NCI-H1417 treated with DMSO at 0.1 percent for 48 hours (cell line): ENCODE measurements at places on chromosomes 3 and 15.

DNA sequence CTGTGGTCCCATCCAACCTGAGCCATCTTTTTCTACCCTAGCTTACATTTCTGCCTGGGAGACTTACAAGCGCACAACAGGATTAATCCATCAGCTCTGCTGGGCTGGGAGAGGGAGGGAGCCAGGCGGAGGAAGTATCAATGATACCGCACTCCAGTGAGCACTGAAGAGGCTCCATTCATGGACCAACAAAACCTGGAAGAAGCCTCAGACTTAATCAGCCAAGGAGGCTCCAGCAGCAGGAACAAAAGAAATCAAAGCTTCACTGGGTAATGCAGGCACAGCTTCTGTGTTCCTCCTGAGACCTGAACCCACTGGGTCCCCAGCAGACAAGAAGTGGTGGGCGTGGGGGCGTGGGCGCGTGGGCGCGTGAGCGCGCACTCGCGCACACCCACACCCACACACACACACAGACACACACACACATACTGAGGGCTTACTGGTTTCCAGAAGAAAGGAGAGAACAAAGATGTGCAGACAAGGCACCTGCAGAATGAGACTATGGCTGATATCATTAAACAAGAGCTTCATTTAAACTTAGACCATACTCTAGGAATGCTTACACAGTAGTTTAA, 87.0 kb upstream of the BOC start:
- DNase-seq, result no peak

GRCh38 chr3:133575086-133575485, 1.6 kb downstream of the CDV3 start:
- no peak for DNase-seq

DNA sequence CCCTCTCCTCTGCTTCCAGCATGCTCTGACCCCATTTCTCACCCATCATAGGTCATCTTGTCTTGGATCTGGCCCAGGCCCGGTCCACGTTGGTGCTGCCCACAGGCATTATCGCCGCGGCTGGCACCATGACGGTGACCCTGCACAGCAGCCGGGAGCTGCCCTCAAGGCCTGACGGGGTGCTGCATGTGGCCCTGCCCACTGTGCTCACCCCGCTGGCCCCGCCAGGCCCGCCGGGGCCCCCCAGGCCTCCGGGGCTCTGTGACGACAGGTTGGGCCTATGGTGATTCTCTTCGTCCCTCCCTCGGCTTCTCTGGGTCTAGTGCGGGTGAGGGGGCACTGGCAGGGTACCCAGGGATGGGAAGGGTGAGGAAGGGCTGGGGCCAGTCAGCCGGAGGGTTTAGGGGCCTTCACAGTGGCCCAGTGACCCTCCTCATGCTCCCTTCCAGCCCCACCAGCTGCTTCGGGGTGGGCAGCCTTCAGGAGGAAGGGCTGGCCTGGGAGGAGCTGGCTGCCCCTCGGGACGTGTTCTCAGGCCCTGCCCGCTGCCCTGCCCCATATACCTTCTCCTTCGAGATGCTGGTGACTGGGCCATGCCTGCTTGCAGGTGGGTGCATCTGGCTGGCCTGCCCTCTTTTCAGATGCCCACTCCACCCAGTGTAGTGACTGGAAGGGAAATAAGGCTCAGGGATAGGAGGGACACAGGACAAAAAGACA, 3.9 kb downstream of the VWA5B2 start:
- no peak for DNase-seq

DNA sequence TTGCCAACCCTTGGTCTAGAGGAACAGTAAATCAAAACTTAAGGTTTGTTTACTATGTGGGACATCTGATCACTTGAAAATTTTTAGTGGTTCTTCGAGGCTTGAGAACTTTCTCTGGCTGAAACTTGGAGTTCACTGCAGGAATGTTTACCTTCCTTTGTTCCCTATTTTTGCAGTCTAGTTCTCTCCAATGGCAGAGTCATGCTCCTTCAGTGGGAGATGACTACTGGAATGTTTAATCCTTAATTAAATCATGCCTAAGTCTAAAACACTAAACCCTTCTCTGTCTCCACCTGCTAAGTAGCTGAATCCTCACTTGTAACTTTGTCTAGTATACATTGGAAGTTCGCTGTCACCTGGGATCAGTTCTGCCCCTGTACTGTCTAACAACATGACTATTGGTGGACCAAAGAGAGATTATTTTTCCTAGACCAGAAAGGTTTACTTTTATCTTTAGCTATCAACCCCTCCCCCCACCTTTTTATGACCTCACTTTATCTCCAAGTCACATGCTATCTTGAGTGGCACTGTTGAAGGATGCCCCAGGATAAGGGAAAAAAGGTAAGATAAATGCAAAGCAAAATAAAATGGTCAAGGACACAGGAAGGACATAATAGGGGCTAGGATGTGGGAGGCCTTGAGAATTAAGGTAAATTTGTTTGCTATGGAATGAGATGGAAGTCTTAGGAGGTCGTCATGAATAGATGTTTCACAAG, 1.2 kb upstream of the ZNF609 start:
- DNase-seq, result no peak

DNA sequence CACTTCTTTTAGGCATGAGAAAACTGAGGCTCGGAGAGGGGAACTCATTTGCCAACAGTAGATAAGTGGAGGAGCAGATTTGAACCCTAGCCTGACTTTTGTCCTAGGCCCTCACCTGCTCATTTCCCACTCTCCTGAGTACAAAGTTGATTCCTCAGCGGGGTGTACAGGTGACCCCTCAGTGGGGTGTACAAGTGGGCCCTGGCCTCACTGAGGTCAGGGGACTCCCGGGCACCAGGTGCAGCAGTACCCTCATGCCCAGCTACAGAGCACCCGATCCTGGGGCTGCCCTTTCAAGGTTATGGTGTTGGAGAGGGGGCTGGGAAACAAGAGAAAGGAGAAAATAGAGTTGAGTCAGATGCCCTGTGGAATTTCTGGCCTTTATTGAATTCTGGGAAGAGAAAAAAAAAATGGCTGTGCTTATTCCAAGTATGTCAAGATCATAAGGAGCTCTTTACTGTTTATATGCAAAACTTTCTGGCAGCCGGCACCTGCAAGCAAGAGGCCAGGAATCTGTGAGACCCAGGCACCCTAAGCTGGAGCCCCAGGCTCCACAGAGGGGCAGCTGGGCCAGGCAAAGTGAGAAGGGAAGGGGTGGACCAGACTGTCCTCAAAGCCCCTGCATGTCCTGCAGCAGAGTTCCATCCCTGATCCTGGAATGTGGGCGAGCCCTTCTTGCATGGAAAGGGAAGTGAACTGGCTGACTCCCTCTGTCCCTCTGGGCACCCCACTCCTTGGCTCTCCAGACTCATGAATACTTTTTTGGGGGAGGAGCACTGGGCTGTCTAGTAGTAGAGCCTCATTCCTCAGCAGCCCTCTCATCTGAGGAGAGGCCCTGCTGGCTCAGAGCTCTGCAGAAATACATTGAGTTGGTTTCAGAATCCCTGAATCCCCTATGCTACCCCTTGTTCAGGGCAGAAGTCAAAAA, 43.1 kb downstream of the AMOTL2 start:
- DNase-seq, result no peak

DNA sequence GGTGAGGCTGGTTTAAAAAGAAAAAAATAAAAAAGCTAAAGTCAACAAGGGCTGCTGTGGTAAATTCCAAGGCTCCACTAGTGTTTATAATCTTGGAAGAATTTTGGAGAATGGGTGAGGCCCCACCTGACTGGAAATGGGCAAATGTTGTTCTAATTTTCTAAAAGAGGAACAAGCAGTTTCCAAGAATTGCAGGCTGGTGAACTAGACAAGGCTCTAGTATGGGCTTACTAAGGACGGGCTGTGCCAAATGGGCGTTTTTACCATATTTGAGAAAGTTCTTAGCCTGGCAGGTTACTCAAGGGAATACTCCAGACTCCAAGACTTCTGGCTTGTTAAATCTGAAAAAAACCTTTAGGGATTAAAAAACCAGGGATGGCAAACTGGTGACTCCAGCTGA, 67.0 kb upstream of the ABHD2 start:
- no peak for DNase-seq

DNA sequence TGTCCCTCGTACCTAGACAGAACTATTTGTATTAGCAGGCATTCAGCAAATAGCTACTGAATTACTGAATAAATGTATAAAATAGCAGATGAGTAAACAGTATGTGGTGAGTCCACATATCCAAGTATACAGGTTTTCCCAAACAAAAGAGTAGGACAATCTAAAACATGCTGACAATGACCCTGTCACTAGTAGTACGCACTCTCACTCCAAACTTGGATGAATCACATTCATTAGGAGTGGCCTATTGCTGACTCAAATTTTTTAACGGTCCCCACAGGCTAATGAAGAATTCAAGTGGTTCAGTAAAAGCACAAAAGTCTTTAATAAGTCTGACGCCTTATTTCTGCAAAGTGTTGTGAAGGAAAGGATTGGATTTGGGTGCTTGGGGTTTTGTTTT, 449.3 kb upstream of the THBS1 start:
- no peak for DNase-seq

GRCh38 chr3:53688989-53689388, 157.2 kb downstream of the CHDH start:
- no peak for DNase-seq

DNA sequence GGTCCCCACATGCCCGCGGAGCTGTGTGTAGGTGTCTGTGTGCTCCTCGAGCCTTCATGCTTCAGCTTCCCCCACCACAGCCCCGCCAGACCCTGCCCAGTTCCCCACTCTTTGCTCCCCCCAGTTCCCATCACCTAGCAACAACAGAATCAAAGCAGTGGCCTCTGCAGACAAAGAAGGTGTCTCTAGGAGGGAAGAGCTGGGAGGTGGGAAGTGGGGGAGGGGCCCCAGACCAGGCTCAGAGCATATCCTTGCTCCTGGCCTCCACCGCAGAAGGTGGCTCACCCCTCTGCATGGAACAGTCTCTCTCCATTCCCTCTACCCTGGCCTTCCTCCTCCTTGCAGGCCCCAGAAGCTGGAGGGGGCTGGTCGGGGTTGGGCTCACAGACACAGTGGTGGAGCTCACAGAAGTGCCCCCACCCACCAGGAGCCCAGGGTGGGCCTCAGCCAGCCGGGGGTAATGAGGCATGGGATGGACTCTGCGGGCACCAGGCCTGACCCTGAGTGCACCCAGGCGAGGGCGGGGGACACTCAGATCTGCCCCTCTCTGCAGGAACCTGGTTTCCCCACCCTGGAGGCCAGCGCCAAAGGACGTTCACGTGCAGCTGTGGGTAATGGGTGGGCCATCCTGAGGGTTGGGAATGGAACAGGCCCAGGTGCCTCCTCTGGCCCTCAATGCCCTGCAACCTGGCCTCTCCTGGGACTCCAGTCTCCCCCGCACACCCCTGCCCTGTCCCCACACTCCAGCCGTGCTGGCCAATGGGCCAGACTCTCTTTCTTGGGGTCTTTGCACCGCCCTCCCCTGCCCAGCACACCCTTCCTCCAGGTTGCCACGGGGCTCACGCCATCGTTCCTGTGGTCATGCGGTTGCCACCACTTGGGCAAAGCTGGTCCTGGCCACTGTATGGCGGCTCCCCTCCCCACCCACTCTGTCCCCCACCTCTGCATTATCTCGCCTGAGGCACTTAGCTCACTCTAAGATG, 53.4 kb downstream of the TPRA1 start:
- peak; percentile 96 for DNase-seq

DNA sequence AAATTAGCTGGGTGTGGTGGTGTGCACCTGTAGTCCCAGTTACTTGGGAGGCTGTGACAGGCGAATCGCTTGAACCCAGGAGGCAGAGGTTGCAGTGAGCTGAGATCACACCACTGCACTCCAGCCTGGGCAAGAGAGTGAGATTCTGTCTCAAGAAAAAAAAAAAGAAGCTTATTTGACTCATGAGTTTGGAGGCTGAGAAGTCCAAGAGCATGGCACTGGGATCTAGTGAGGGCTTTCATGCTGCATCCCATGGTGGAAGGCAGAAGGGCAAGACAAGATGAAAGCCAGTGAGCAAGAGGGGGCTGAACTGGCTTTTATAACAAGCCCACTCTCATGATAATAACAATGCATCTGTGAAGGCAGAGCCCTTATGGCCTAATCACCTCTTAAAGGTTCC, 33.4 kb downstream of the SEC62 start:
- no peak for DNase-seq

GRCh38 chr15:48091522-48091921, 29.3 kb upstream of the SLC24A5 start:
- DNase-seq, result no peak

DNA sequence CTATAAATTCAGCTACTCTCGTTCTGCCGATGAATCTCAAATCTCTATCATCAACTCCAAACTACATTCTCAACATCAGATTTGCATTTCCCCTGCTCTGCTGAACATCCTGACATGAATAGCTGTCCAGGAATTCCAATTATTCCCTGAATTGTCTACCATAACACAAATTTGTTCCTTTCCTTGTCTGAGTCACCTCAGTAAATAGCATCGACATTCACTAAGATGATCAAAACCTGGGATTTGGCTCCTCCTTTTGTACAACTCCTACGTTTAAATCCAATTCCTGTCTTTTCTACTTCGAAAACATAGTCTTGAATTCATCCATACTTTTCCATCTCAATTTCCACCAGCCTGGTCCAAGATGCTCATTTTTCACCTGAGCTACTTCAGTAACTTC, 107.0 kb downstream of the GREM1 start:
- no peak for DNase-seq

DNA sequence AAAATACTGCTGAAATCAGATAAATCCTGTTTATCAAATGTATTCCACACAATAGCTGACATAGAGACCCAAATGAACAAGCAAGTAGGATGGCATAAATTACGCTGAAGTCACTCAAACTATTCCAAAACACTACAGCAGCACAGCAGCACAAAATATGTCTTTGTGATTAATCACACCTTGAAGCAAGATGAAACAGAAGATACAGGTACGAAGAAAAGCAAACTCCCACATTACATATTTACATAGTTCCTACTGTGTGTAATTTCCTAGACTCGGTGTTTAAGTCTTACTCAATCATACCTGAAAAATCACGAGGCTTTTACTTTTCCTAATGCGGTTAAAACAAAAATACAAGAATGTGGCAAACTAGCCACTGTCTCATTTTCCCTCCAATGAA, 38.3 kb downstream of the CHSY1 start:
- no peak for DNase-seq

- no peak for DNase-seq
Observed at GRCh38 chr15:33215941-33216872, 21.7 kb upstream of the FMN1 start.

- DNase-seq, result no peak
Observed at GRCh38 chr15:29904757-29905417, 82.6 kb upstream of the TJP1 start.

DNA sequence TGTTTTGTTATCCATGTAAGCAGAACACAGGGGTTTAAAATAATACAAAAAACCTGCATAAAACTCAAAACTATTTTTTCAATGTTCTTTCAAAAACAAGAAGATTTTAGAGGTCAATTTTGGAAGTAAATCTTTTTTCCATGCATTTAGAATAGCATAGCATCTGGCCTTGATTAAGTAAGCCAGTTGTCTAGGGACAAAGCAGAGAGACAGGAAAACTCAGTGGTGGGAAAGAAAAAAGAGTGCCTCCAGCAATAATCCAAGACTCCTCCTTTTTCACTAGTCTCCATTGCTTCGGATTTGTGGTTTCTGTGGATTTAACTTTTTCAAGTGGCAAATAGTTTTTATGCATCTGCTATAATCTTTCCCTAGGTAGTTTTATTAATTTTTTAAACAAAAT, 88.9 kb downstream of the SUCNR1 start:
- no peak for DNase-seq
